ENCODE measurements at places on chromosomes 7 and 10. TPM values are rescaled to one million over a fixed set of nuclear protein-coding genes. Genes with fewer than 3 reads are reported as not detected.
A peak's percentile ranks its signal among the peaks of the same experiment; 100 is the strongest.

DNA sequence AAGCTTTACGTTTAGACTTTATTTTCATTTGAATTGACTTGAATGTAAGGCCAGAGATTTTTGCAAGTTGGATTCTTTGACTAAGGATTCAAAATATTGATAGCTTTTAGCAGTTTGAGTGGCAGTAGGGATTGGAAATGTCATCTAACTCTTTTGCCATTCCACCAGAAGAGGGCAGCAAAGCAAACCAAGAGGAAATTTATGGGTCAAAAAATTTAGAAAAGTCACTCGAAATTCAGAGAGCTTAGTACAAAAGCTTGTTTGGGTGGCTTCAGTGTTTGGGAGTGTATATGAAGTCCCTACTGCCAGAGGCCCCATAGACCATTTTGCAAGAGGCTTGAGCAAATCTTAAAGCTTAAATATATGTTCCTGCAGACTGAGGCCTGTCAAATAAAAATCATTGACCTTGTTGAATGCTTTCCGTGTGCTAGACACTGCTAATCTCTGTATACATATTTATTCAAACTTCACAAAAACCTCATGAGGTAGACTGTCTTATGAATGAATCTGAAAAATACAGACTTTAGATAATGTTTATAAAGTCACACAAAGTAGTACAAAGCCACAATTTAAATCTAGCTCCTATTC, 44.6 kb upstream of the RSBN1L start:
- no peak for DNase-seq

Gene CRHR2
- not detected for total RNA-seq

GRCh38 chr10:127391875-127392274, 157.2 kb upstream of the NPS start:
- no peak for DNase-seq

Gene PLEKHS1
- total RNA-seq, result not detected

DNA sequence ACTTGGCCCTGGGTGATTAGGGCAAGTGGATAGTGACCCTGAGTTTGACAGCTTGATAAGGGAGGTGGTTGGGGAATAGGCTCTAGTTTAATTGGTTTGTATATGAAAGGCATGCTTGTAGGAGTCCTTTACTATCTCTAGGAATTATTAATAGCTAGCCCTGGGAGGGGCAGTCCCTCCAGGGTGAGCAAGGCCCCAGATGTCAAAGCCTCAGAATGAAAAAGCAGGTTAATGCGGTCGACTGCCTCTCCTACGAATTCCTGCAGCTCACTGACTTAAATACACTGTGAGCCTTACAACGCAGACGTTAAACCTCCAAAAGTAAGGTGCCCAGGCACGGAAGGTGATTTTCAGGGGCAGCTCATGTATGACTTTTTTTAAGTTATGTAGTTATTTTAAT, 5.2 kb upstream of the BTBD16 start:
- no peak for DNase-seq

GRCh38 chr10:61286686-61287085, 166.5 kb downstream of the TMEM26 start:
- no peak for DNase-seq

GRCh38 chr7:112726076-112726475, 64.1 kb downstream of the TMEM168 start:
- no peak for DNase-seq

DNA sequence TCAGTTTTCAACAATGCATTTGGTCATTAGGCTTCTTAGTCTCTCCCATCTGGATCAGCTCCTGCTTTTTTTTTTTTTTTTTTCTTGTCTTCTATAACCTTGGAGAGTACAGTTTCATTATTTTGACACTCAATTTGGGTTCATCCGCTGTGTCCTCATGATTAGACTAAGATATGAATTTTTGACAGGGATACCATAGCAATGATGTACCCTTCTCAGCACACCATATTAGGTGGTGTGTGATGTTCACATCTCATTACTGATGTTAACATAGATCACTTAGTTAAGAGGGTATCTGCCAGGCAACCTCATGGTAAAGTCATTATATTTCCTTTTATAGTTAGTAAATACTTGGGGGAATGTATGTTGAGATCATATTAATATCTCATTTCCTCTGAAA, 445.5 kb upstream of the IGFBP3 start:
- DNase-seq, result no peak

DNA sequence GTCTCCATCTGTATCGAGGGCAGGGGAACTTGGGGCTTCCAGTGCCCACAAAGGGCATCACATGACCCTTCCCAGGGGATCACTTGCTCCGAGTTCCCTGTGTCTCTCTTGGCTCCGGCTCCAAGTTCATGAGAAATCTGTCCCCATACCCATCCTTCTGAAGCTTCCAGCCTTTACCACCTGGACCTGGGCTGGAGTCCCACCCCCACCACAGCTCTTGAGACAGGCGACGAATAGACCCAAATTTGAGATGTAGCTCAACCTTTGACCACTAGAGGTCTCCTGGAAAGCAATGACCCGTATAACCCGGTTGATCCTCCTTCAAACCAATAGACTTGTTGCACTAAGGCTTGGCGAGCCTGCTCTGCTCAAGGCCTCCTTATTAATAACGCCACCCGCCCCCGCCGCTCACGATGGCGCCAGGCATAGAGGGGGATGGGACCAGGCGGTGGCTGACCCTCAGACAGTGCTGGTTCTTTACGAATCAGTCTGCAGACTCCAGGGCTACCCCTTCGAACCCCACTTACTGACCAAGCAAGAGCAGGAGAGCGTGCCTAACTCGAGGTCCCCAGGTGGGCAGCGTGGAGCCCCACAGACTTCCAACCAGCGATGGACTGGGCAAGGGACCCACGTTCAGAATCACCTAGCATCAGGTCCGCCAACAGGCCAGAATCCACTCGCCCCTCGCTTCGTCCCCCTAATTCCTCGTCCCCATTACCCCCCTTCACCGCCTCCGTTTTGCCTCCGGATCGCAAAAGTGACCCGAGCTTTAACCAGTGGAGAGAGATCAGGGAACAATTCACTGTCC, 4.4 kb upstream of the ARID5B start:
- DNase-seq, result peak; percentile 85

DNA sequence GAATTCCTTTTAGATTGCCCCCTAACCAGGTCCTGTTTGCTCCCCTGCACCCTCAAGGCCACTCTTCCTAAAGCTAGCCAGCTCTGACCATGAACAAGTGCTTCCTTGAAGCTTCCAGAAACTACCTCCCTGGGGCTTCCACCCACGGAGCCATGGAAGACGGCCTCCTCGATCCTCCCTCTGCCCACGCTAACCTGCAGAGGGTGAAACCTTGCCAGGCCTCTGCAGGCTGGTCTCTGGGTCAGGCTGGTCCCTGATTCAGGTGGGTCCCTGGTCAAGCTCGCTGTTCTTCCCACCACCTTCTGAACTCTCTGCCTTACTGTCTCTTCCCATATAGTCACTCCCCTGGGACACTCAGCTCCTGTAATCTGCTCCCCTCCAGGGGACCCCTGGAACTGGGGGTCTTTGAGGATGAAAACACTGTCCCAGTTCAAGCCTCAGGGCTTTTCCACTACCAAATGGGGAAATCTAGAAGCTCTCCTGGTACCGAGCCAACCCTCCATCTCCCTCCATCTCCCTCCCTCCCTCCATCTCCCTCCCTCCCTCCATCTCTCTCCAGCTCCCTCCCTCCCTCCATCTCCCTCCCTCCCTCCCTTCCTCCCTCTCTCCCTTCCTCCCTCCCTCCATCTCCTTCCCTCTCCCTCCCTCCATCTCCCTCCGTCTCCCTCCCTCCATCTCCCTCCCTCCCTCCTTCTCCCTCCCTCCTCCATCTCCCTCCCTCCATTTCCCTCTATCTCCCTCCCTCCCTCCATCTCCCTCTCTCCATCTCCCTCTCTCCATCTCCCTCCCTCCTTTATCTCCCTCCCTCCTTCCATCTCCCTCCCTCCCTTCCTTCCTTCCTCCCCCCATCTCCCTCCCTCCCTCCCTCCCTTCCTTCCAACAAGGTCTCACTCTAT, 2.9 kb downstream of the MLXIPL start:
- DNase-seq, result no peak

Gene OR2A1
- total RNA-seq, result not detected

Gene CLDN3
- total RNA-seq, result 11.8 TPM

Gene KIAA1549
- 5.7 TPM for total RNA-seq

Data from upper lobe of right lung (tissue), 1 donor.